Activated T-cell treated with anti-CD3 and anti-CD28 coated beads for 48 hours (primary cell): ENCODE measurements at places on chromosomes 1 and 21.

DNA sequence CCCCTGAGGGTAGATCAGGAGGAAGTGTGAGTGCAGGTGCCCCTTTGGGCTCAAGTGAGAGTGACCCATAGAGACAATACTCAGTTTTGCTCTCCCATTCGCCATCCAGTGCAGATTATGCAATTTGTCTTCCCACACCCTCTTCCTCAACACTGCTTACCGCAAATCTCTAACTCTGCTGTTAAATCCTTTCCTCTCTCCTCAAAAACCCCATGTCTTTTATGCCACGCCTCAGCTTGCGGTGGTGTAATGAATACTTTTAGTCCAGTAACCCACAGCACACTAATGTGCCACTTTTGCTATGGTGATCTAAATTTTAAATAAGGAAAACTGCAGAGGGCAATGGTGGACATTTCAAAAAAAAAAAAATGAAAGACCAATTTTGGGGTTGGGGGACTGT is 57.7 kb downstream of the PRRX1 start:
- no peak for DNase-seq

DNA sequence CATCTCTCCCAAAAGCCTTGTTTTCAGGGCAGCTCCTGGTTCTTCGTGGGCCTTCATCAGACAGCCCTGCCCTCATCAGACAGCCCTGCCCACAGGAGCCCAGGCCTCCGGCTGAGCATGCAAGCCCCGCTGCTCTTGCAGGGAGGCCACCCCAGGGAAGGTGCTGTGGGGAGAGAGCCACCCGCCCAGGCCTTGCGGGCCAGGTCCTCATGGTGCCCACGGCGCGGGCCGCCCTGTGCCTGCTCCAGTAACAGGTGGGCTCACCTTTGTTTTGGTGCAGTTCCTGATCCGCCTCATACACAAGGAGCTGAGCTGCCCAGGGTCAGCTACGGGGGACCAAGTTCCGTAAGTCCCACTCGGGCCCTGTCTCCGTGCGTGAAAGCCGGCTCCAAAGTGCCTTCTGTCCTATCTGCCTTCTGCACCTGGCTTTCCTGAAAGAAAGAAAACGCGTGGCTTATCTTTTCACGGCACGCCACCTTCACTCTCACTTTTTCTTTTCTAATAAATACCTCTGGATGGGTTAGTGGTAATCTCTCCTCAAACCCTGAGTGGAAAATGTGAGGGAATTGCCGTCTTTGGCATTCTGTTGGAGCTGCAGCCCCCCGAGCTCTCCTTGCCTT is 65.9 kb downstream of the SLC37A1 start:
- DNase-seq: no peak

- DNase-seq: no peak
These were observed 65.9 kb downstream of the LAMC1 start for GRCh38 chr1:183089025-183089639.

DNA sequence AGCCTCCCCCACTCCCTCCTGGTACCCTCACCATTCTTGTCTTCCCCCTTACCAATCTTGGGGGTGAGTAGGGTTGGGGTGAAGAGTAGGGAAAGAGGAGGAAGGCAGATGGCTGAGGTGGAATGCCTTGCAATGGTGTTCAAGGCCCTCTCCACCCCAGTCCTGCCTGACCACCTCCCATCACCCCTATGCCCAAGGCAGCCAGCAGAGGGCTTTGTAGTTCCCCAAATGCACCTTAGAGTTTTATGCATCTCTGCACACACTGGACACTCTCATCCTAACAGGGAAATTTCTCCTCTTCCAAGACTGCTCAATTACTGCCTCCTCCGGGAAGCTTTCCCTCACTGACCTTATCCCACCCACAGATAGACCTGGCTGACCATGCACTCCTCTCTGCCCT is 15.4 kb downstream of the KIF17 start:
- DNase-seq: no peak

DNA sequence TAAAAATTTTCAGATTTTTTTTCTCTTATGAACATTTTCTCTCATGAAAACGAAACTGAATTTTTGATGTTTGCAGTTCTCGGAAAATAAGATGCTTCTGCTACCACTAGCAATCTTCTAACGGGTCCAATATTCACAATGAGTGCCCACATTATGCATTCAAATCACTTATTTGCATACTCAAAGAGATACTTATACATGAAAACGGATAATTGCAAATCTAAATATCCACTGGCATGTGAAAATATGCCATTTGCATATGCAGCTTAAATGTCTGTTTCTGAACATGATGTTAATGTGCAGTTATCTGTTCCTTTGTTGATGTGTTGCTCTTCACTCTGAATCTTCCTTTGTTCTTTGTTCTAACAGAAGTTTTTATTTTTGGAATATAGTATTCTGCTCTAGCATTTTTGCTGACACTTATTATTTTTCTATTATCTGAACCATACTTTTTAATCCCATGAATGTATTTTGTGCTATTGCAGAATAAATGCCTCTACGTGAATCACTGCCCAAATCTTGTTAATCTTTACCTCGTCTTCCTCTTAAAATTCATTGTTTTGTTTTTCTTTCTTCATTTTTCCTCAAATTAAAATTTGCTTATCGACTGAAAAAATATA is 259.4 kb upstream of the BRINP3 start:
- DNase-seq: no peak

- no peak for DNase-seq
These were observed 31.9 kb downstream of the PTGER3 start for GRCh38 chr1:71015745-71016144.
